ENCODE measurements at places on chromosomes 5 and 9. TPM values are rescaled to one million over a fixed set of nuclear protein-coding genes. Genes with fewer than 3 reads are reported as not detected.

DNA sequence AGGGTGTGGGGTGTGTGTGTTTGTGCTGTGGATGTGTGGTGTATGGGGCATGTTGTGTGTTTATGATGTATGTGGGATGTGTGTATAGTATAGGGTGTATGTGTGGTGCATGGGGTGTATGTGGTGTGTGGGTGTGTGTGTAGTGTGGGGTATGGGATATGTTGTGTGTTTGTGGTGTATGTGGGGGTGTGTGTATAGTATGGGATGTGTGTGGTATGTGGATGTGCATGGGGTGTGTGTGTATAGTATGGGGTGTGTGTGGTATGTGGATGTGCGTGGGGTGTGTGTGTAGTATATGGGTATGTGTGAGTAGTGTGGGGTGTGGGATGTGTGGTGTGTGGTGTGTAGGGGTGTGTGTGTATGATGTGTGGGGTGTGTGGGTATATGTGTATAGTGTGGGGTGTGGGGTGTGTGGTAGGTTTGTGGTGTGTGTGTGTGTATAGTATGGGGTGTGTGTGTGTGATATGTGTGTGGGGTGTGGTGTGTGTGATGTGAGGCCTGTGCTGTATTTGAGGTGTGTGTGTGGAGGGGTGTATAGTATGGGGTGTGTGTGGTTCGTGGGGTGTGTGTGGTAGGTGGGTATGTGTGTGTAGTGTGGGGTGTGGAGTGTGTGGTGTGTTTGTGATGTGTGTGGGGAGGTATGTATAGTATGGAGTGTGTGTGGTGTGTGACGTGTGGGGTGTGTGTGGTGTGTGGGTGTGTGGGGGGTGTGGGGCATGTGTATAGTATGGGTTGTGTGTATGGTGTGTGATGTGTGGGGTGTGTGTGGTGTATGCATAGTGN lies 10.5 kb downstream of the ECSCR start:
- no peak overlapping the region for H3K4me3 ChIP-seq
- no peaks in the 10 kb centered on the region for H3K27me3 ChIP-seq
- H3K4me1 ChIP-seq, result no peaks in the 10 kb centered on the region
- no peaks in the 10 kb centered on the region for H3K36me3 ChIP-seq
- DNase-seq, result peak; percentile 11

DNA sequence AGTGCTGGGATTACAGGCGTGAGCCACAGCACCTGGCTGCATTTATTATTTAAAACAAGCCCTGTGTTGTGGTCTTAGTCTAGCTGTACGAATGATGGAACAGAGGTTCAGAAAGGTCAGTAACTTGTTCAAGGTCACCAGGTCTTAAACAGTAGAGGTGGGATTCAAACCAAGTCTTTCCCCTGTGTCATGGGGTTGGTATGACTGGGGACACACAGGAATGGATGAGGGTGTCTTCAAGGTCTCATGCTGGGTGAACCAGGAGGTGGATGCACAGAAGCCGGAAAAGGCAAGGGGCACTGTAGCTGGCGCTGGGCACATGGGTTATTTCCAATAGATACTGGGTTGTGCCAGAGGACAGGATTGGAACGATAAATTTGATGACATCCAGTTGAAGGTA lies 32.2 kb upstream of the TJP2 start:
- no peaks in the 10 kb centered on the region for H3K27me3 ChIP-seq
- no peak overlapping the region for H3K27ac ChIP-seq
- H3K36me3 ChIP-seq, result no peaks in the 10 kb centered on the region
- DNase-seq, result no peak

GRCh38 chr5:95471487-95471886 lies 80.3 kb downstream of the FAM81B start:
- H3K27me3 ChIP-seq, result no peaks in the 10 kb centered on the region
- H3K36me3 ChIP-seq, result peaks cover 51% of the 10 kb centered on the region
- H3K4me3 ChIP-seq, result no peak overlapping the region
- H3K4me1 ChIP-seq, result peaks cover 4% of the 10 kb centered on the region

GRCh38 chr9:80242022-80242421 lies 670.3 kb downstream of the TLE4 start:
- H3K27ac ChIP-seq, result no peak overlapping the region
- no peaks in the 10 kb centered on the region for H3K36me3 ChIP-seq
- H3K27me3 ChIP-seq, result no peaks in the 10 kb centered on the region
- H3K4me3 ChIP-seq, result no peak overlapping the region
- no peak for DNase-seq

GRCh38 chr5:7991125-7991821 lies 122.3 kb downstream of the MTRR start:
- no peak for DNase-seq
- H3K4me3 ChIP-seq, result no peak overlapping the region
- H3K4me1 ChIP-seq, result no peaks in the 10 kb centered on the region

GRCh38 chr9:73841018-73841417 lies 656.1 kb upstream of the RORB start:
- no peaks in the 10 kb centered on the region for H3K27me3 ChIP-seq
- H3K4me3 ChIP-seq, result no peak overlapping the region
- no peaks in the 10 kb centered on the region for H3K36me3 ChIP-seq
- DNase-seq, result no peak

The ZNF366 gene
- 12.2 TPM for total RNA-seq

The NEURL1B gene
- 25.0 TPM for total RNA-seq
